GM13977 (cell line): ENCODE measurements at places on chromosomes 1 and 21.

- DNase-seq, result peak; percentile 68
Measured at GRCh38 chr1:11670747-11671146, 6.7 kb downstream of the FBXO6 start.

- DNase-seq, result no peak
Measured at GRCh38 chr1:36982709-36983108, 51.6 kb downstream of the GRIK3 start.

DNA sequence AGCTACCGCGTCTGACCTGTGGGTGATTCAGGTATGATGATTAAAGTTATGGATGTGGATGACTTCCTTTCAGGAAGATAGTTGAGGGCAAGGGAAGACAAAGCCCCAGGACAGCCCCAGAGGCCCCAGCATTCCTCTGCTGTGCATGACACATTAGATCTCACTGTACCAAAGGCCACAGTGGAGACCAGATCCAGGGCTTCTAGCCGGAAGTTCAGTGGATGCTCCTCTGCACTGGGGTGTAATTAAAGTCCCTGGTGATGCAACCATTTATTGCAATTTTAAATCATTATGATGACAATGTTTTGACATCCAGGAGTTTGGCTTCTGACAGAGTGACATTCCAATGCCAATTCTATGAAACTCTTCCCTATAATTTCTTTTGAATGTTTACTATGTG lies 5.0 kb downstream of the C4BPA start:
- DNase-seq, result no peak

DNA sequence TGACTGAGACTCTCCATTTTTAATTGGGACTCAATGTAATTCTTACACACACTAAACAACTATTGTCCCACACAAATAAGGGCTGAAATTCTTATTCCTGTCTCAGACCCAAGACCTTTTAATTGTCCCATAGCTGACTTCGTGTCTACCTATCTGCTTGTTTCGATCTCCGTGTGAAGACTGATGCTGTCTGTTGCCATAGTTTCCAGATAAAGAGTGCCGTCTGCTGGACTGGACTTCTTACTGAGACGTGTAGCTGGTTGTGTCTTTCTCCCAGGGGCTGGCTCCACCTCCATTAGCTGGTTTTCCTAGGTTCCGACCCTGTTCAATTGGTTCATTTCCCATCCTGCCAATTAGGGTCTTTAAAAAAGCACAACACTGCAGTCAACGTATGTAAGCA lies 235.3 kb upstream of the PLXNA2 start:
- no peak for DNase-seq

DNA sequence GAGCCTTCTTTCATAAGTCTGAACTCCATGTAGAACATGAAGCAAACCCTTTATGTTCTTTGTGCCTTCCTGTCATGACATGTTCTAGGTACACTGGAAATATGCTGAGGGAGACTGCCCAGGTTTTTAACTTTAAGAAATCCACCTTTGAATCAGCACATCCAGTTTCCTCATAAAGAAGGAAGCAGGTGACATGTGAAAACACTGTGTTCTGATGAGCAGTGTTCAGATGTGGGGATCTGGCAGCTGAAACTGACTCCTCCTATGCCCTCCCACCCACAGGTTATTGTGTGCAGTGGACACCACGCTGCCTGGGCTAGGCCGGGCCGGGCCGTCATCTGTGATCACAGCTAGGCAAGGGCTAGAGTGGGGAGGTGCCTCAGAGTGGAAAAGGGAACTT lies 51.1 kb downstream of the CNN3 start:
- no peak for DNase-seq

DNA sequence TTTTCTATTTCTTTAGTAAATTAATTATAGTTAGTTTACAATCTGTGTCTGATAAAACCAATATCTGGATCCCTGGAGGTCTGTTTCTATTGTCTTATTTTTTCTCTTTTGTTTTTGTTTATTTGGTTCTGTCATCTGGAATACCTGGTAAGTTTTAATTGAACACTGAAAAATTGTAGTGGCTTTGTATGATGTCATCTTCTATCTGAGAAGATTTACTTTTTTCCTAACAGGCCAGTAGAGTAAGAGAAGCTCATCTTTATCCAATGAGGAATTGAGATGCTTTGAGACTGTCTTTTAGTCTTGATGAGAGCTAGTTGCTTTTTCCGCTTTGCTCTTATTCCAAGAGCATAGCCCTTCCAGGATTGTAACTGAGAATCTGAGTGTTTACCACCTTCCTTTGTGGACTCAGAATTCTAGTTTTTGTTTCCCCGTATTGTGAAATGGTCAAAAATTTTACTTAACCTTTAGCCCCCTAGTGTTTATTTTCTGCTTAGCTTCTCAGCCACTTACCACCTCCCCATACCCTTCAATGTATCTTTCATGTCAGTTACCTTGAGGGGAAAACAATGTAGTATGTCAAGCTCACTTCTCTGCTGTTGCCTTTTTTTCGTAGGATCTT lies 25.0 kb downstream of the PTGFRN start:
- peak; percentile 41 for DNase-seq

DNA sequence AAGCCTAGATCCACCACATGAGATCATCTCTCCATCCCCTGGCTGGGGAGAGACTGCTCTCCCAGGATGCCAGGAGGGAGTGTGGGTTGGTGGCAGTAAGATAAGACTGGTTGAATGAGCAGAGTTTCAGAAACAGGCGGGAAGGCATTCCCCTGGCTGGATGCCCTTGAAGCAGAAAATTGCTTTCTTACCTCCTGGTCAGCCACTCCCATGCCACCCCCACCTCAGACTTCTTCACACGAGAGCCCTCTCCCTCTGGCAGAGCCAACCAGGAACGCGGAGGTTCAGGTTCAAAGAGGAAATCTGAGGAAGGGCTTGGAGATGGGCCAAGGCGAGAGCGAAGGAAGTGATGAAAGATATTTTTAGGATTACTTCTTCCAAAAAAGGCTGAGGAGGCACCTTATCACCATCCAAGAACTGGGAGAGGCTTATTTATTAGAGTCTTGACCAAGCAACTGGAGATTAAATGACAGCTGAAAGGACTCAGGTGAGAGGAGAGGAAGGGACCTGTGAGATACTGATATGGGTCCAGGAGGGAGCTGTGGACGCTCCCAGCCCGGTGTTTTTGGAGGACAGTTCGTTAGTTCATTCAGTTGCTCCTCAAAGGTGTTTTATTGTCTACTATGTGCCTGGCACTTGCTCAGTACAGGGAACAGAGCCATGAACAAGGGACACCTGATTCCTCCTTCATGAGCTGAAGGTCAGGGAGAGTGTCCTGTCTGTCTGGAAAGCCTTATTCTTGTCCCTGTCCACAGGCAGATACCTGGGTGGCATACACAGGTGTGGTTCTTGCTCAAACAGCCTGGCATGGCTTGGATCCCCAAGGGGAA lies 18.9 kb upstream of the SLC26A9 start:
- no peak for DNase-seq

DNA sequence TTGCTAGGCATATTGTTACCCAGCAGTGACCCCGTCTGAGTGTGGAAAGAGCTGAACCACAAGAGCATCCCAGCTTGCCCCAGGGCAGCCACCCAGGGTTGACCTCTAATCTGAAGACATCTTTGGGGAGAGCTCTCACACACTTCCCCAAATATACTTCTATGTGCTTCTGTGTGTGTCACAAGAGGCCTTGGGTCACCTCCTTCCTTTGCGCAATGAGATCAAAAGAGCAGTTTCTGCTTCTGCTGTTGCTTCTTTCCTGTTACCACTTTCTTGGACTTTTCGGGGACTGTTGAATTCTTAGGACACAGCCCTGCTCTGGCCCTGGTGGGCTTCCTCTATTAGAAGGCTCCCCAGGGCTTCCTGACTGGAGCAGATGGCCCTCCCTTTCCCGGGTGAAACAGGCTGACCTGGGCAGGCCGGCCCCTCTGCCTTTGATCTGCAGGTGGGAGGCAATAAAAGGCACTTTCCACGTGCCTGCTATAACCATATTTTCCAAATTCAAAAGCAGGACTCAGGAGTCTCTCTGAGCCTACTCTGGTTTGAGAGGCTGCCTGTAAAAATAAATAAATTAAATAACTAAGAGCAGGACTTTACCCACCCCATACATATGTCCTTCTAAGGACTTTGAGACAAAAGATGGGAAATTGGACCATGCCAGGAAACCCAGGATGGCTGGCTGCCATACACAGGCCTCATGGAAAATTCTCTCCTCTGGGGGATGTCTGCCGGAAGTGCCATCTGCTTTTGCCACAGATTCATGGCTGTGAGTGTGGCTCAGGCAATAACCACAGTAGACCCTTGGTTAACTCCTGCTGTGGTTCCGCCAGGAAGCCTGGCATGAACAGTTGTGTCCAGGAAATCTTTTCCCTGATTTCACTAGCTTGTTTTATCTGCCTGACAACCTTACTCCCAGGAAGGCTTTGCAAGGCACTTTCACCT lies 28.3 kb upstream of the RCSD1 start:
- peak; percentile 33 for DNase-seq

DNA sequence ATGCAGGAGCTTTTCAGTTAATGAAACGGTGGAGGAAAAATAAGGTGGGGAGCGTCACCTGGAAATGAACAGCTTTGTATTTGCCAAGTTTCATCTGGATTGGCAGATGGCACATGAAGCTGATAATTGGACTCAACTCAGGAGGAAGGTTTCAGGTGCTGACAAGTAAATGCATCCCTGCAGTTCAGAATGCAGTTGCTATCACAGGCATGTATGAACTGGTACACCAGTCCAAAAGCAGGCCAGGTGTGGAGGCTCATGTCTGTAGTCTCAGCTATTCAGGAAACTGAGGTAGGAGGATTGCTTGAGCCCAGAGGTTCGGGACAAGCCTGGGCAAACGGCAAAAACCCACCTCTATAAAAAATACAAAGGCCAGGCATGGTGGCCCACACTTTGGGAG lies 15.5 kb downstream of the DEGS1 start:
- no peak for DNase-seq

- no peak for DNase-seq
Measured at GRCh38 chr1:111052246-111052645, 87.6 kb downstream of the DRAM2 start.

GRCh38 chr1:30929135-30929889 lies 20.8 kb upstream of the SDC3 start:
- peak; percentile 63 for DNase-seq
